NCI-H526 treated with DMSO at 0.1 percent for 48 hours (cell line): ENCODE measurements at places on chromosomes 5 and 9.
A peak's percentile ranks its signal among the peaks of the same experiment; 100 is the strongest.

DNA sequence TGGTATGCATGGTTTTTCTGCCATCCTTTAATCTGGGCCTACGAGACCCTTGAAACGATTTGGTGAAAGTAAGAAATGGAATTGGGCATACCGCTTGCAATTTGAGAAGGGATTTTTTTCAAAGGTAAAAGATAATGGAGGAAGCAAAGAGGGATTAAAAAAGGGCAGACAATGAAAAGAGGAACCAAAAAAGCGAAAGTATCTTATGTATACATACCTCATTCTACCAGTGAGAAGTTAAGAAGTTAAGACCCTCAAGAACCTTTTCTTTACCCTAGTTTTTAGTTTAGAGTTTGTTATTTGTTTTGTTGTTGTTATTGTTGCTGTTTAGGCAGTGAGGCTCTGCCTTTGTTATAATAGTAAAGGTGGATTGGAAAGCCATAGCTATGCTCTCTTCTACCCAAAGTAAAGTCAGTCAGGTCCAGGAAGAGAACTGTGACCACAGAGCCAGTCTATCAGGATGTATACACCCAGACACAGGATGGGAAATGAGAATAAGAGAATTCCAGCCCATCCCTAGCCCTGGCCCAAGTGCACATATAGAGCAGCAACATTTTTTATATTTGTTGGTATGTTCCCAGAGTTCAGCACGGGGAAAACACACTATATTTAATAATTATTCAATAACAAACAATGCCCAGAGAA lies 166.6 kb downstream of the RFX3 start:
- no peak for DNase-seq

DNA sequence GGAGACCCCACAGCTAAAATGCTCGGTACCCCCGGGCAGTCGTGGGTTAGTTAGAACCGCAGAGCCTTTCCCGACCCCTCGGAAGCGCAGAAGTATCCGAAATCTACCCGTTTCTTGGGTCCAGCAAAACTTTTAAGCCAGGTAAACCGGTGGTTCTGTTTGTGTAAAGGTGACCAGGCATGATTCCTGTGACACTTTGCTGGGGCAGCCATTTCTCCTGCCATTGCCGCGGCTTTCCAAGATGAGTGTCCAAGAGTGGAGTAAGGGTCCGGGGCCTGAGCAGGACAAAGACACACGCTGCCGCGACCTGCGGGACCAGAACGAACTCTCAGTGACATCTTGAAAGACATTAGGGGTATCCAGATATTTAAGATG lies 655 bp downstream of the MARVELD2 start:
- no peak for DNase-seq

DNA sequence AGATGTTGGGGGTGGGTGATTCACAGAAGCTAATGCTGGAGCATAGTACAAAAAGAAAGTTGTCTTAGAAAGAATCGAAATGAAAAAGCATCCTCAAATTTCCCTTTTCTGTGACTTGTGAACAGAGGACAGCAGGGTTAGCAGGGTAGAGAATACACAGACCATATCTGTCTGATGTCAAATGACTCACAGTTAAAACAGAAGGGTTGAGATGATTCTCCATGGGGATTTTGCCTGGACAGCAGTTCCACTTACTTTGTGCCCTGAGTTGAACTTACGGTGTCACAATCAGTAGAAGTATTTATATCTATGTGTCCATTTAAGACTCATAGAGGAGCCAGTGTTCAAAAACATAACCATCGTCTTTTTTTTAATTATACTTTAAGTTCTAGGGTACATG lies 801.6 kb downstream of the KCTD16 start:
- no peak for DNase-seq

DNA sequence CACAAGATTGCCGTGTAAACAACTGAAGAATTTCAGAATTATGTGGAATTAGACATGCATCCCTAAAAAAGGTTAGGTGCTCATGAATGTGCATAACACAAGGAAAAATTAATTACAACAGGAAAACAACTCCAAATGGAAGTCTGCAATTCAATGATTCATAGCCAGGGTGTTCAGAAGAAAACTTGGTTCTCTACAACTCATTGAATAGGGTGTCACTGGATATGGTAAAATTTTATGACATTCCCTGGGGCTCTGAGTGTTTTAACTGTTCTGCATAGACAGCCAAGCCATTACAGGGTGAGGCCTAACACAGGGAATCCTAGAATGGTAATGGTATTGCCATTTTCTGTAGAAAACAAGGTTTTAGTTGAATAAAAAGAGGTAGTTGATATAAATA lies 24.4 kb upstream of the ZSWIM6 start:
- peak; percentile 55 for DNase-seq

GRCh38 chr5:96946381-96946780 lies 10.5 kb downstream of the LNPEP start:
- DNase-seq, result no peak

DNA sequence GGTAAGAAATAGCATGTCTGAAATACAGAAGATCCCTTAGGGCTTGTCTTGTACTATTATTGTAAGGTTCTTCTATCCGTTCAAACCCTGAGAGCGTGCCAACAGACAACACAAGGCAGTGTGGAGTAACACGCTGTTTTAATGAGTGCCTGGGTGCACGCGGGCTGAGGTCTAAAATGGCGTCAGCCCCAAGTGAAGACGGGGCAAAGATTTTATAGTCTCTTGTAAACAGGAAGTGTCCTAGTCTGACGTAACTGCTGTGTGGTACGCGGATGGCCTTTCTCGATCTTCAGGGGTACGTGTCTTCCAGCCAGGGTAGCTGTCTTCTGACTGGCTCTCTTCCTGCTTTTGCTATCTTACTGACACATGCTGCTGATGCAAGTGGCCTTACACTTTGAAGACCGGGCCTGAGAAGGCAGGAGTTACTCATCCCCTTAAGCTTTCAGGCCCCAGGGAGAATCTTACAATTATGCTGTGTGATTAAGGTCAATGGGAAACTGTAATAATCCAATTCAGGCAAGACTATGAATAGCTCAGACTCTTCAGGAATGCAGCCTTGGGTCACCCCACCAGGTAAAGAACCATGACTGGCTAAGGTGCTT lies 1812.0 kb upstream of the CDH9 start:
- DNase-seq, result no peak

DNA sequence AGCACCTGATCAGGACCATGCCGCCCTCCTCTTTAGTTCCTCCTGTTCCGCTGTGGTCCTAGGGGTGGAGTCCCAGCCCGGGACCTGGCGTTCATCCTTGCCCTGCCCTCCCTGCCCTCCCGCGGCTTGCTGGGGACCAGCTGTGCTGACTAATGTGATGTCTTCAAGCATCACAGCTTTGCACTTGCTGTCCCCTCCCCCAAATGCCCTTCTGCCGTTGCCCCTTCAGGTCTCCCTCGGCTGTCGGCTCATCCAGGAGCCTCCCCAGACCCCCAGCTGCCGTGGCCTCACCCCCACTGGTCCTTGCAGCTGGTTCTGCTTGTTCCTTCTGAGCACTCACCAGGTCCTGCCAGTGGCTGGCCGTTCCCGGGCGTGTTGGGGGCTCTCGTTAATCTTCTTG lies 19.9 kb downstream of the RXRA start:
- no peak for DNase-seq

DNA sequence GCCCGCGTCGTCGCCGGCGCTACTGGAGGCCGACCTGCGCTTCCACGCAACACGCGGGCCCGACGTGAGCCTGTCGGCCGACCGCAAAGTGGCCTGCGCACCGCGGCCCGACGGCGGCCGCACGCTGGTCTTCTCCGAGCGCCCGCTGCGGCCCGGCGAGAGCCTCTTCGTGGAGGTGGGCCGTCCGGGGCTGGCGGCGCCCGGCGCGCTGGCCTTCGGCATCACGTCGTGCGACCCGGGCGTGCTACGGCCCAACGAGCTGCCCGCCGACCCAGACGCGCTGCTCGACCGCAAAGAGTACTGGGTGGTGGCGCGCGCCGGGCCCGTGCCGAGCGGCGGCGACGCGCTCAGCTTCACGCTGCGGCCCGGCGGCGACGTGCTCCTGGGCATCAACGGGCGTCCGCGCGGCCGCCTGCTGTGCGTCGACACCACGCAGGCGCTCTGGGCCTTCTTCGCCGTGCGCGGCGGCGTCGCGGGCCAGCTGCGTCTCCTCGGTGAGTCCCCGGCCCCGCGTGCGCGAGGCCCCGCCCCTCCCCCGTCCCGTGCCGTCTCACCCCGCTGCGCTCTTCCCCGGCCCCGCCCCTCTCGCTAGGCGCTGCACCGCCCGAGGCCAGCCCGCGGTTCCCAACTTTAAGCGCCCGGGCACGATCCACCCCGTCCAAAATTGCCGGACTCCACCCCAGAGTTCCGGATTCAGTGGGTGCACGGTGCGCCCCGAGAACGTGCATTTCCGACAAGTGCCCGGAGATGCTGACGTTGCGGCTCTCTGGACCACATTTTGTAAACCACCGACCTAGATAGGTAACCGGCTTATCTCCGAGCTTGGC lies 42.8 kb downstream of the NEURL1B start:
- DNase-seq, result no peak

DNA sequence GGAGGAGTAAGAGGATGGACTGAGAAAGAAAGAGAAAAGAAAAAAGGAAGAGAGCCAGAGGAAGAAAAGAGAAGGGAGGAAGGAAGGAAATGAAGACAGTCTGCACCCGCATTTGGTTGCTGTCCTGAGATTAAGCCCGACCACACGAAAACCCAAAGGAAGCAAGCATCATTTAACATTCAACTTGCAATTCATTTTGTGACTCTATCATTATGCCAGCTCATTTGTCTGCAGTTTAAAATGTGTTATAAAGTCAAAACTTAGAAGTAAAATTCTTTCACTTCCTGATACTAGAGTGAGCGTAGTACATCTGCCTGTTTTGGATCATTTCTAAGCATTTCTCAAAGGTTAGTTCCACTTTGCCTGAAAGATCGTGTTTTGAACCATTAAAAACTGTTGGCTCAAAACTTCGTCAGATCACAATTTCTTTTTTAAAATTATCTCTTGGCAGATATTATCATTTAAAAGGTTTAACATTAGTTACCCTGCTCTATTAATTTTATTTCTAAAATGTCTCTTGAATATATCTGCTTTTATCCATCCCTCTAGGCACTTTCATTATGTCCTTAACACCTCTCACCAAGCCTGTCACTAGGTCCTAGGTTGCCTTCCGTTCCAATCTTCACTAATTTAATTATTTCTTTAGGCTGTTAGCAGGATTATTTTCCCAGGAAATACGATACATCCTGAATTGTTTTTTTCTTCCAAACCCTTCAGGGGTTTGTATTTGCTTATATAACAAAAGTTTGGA lies 240.9 kb downstream of the TLE4 start:
- DNase-seq, result no peak

- DNase-seq, result no peak
Observed at GRCh38 chr9:84945878-84946538, 276.5 kb downstream of the NTRK2 start.

DNA sequence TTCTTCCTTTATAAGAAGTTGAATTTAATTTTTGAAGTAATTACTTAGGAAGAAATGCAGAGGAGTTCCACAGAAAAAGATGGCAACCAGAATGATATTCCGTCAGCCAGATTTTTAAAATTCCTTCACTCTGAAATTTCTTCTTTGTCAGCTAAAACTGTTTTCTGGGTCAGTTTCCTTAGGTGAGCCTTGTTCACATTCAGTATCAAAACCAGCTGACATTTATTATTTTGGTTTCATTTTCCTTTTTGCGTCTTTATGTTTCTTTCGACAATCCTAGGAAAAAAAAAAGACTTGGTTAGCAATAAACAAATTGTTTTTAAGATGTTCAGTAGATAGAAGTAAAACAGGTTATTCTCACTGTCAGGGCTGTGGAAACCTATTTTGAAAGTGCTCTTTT lies 4.1 kb upstream of the IARS1 start:
- DNase-seq, result no peak

DNA sequence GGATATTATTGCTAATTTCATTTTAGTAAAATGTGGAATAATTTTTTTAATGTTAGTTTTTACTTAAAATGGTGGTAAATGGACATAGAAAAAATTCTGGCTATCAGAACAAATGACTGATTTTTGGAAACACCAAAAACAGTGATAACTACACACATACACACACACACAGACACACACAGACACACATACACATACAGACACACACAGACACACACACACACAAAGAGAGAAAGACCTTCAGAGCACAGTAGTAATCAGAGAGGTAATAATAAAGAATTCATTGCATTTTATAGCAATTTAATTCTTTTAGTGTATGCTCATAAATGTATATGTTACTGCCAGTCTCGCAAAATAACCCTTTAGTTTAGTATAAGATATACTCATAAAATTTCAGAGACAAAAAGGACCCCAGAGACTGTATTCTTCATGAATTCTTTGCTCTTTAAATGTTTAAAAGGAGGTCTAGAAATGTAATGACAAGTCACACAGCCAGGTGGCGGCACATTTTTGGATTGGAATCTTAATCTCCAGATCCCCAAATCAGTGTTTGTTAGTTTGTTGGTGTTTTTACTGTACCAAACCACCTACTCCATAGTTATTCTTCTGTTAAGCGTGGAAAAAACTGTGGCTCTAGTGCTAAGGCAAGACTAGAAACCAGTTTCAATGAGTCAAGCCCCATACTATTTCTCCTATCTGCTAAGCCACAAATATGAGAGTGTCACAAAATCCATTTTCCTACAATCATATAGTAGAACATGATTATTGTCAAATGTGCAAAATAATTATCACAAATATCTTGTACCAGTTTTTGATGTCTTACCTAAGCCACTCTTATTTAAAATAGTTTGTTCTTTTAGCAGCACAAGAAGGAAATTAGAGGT lies 109.9 kb downstream of the EDIL3 start:
- no peak for DNase-seq

GRCh38 chr9:2691626-2692025 lies 25.7 kb upstream of the KCNV2 start:
- no peak for DNase-seq

- DNase-seq, result no peak
Observed at GRCh38 chr5:125484742-125485641, 738.6 kb upstream of the ZNF608 start.

- peak; percentile 19 for DNase-seq
Observed at GRCh38 chr9:137534256-137535119, 15.7 kb downstream of the PNPLA7 start.

- no peak for DNase-seq
Observed at GRCh38 chr5:153629027-153629895, 138.8 kb downstream of the GRIA1 start.

- DNase-seq, result no peak
Observed at GRCh38 chr9:109086221-109086620, 33.5 kb downstream of the TMEM245 start.

GRCh38 chr5:148913985-148914431 lies 87.6 kb downstream of the ADRB2 start:
- DNase-seq, result no peak

- DNase-seq, result no peak
Observed at GRCh38 chr9:3323714-3324113, 202.1 kb downstream of the RFX3 start.

- DNase-seq, result no peak
Observed at GRCh38 chr5:7157083-7157482, 238.9 kb upstream of the ADCY2 start.

- DNase-seq, result no peak
Observed at GRCh38 chr9:1743121-1743960, 271.8 kb upstream of the SMARCA2 start.

- no peak for DNase-seq
Observed at GRCh38 chr5:73122875-73123810, 2.8 kb downstream of the TMEM171 start.

- no peak for DNase-seq
Observed at GRCh38 chr5:117131048-117131679, 556.5 kb upstream of the SEMA6A start.
